ENCODE measurements at places on chromosomes 1 and 21. TPM values are rescaled to one million over a fixed set of nuclear protein-coding genes. Genes with fewer than 3 reads are reported as not detected.

BEND5 gene
- total RNA-seq = 3.5 TPM

CRYBG2 gene
- total RNA-seq = 1.3 TPM

TRIM67 gene
- 0.06 TPM for total RNA-seq

ETNK2 gene
- total RNA-seq = 7.8 TPM

VANGL1 gene
- 7.6 TPM for total RNA-seq

A3GALT2 gene
- total RNA-seq = not detected

- peak; percentile 52 for DNase-seq
Measured at GRCh38 chr1:183472488-183473216, at the start of gene SMG7. SMG7 (plus strand) TSS chr1:183472499; CDS start chr1:183472621, 122 bp downstream.

GRCh38 chr1:74180490-74180889 lies 17.5 kb downstream of the LRRIQ3 start:
- DNase-seq = no peak

- DNase-seq = no peak
Measured at GRCh38 chr1:186699519-186699918, 19.3 kb upstream of the PTGS2 start.

GRCh38 chr1:153818876-153819275 lies 43.7 kb downstream of the SLC27A3 start:
- no peak for DNase-seq

- DNase-seq = no peak
Measured at GRCh38 chr1:156492013-156492590, 8.5 kb downstream of the MEF2D start.

GRCh38 chr1:59699227-59699847 lies 115.4 kb upstream of the HOOK1 start:
- DNase-seq = no peak

DNA sequence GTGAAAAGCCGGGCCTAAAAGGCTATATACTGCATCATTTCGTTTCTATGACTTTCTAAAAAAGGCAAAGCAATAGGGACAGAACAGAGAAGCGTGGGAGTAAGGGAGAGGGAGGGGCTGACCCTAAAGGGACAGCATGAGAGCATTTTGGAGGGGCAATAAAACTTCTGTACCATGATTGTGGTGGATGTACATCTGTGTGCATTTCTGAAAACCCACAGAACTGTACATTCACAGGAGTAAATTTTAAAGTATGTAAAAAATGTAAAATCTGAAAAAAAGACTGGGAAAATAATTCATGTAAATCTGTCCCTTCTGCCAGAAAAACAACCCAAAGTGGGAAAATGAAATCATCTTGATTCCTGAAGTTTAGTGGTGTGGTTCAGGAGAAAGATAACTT lies 235.4 kb downstream of the CENPF start:
- DNase-seq = no peak

DNA sequence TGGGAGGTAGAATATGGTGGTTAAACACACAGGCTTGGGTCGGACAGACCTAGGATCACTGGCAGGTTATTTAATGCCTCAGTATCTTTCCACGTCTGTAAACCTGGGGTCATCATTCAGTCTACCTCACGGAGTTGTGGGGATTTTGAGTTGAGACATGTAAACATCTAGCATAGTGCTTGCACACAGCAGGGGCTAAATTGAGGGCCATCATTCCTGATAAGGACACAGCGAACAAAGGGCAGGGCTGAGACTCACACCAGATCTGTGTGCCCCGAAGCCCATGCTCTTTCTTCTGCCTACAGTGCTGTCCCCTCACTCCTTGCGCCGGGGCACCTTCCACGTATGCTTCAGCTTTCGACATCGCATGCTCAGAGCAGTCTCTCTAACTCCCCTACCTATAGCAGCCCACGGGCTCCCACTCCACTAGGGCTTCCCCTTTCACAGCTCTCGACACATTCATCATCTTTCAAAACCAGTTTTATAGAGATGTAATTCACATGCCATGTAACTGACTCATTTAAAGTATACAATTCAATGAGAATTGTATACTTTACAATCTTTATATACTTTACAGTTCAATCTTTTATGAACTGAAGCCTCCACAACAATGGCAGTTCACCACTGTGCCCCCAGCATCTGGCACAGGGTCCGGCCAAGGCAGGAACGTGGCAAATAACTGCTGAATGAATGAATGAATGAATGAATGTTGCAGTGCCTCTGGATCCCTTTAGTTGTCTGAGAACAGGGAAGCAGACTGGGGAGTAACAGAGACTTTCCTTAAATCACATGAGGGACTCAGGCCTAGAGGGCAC lies 48.0 kb downstream of the GPR161 start:
- DNase-seq = no peak

DNA sequence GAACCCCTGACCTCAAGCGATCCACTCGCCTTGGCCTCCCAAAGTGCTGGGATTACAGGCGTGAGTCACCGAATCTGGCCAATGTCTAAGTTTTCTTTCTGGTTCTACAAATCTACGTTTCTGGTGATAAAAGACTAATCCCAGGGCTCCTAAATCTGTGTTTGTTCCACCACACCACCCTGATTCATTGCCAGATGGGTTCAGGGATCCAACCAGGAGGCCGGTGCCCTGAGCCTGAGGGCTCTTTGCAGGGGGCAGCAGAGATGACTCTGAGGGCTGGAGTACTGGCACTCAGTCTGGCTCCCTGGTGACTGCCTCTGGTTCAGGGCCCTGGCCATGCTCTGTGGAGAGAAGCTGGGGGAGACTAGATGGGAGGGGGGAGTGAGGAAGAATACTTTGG lies 10.5 kb upstream of the OPRD1 start:
- DNase-seq = no peak

DNA sequence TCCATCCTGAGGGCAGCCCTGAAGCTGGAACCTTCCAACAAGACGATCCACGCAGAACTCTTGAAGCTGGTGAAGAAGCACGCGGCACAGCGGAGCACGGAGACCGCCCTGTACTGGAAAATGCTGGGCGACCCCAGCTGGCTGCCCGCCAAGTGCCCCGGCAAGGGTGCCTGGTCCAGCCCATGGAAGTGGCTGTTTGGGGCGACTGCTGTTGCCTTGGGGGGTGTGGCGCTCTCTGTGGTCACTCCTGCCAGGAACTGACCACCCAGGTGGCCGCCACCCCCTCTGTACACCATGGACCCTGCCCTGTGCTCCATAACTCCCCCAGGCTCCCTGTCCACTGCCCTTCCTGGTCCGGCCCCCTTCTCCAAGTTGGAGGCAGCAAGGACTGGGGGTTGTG lies 90.8 kb downstream of the PPP1R12B start:
- no peak for DNase-seq

GRCh38 chr1:230501242-230501641 lies 75.1 kb upstream of the PGBD5 start:
- no peak for DNase-seq

Data from pancreas (tissue), 10 donors.